ENCODE measurements at places on chromosomes 4 and X.

DNA sequence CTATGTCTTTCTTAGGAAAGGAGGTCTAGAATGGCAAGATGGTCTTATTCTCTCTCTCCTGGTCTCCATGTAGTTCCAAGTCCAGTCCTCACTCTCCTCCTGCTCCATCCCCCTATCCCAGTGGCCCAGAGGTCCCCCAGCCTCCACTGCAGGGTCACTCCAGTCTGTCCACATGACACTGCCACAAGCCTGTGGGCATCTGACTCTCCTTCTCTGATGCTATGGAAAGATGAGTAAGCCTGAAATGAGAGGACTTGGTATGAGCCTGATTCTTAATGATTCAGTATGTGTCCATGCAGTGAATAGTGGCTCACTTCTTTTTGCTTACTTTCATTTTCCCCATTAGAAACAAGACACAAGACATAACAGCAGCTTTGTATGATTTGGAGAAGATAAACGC lies 516.8 kb upstream of the ADGRL3 start:
- no peak for DNase-seq

- no peak for DNase-seq
Measured at GRCh38 chr4:707929-708630, 2.4 kb downstream of the PCGF3 start.

DNA sequence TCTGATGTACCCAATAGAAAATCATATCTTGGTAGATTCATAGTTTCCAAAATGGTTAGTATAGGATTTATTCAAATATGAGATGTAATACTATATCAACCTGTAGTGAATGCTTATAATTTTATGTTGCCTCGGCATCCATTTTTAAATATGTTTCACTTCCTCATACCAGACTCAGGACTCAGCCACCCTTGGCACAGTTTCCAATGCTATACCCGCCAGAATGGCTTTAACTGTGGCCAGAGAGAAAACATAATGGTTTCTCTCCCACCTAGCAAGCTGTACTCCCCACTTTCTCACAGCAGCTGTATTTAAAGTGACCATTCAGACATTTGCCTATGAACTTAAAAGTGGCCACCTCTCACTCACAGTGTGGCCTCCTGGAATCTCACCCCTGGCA lies 466.6 kb upstream of the PABPC4L start:
- DNase-seq, result peak; percentile 20

DNA sequence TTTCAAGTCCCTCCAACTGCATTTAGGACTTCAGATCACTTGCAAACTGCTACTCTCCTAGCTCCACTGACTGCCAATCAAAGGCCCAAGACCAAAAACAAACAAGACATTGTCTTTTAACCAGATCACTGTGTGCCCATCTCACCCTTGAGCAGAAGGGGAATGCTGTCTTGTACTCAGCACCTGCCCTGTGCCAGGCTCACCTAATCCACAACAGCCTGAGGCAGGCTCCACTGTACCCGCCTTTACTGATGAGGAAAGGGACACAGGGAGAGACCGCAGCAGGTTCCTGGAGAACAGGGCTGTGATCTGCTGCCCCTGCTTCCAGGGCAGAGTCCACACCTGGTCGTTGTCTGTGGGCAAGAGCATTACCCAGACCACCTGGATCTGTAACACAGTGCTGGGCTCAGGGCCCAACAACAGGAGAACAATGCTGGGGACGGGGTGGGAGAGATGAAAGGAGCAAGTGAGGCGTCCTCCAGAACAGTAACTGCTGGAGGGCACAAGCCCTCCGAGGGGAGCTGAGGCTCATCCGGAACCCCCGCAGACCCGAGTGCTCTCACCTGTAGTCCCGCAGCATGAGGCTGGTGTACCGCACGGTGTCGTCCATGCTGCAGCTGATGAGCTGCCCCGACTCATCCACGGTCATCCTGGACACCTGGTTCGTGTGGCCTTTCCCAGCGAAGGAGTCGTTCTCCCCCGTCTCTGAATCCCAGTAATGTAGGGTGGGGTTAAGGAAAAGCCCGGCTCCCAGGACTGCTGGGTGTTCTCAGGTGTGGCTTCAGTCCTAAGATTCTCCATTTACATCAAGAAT lies 33.9 kb downstream of the WDR1 start:
- DNase-seq, result no peak

DNA sequence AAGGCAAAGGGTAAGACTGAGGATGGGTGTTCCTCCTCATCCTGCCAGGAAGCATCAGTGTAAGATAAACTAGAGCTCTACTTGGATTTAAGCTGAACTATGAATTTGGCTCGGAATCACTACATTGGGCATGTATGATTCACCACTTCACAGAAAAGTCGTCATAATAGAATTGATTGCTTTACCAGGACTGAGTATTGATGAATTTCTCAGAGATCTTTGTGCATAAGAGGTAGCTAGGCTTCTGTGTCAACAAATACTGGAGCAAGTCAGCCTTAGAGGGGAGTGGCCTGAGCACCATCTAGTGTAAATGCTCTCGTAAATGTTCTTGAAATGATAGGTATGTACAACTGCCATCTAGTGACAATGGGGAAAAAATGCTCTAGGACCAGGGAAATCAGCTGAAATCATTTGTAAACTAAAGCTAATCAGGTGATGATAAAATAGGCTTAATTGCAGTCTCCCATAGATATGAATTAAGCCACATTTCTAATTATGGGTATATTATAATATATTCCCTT lies 309.5 kb upstream of the FMR1 start:
- DNase-seq, result peak; percentile 7

DNA sequence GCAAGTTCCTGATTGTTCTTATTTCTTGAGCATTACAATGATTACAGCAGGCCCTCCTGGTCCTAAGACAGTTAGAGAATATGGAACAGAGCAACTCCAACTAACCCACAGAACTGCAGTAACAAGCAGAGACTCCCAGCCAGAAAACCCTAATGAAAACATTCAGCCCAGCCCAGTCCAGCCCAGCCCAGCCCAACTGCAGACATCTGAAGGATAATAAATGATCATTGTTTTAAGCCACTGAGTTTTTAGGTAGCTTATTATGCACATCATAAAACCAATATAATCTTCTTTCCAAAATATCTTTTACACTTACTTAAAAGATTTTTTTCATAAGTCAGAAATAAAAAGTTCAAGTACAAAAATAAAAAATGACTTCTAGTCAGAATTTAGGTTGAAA lies 51.3 kb downstream of the SPOCK3 start:
- no peak for DNase-seq

DNA sequence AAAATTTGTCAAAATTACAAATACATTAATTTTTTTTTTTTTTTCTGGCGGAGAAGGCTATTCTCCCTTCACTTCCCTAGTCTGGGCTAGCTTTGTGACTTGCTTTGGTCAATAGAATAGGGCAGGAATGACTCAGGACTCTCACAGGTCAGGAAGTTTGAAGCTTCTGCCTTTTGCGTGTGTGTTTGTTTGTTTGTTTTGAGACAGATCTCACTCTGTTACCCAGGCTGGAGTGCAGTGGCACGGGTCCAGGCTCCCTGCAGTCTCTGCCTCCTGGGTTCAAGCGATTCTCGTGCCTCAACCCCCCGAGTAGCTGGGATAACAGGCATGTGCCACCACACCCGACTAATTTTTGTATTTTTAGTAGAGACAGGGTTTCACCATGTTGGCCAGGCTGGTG lies 55.9 kb upstream of the USP9X start:
- DNase-seq, result no peak

GRCh38 chrX:41734530-41734929 lies 10.5 kb downstream of the GPR82 start:
- peak; percentile 66 for DNase-seq

GRCh38 chr4:41212616-41213203 lies 1.6 kb downstream of the APBB2 start:
- peak; percentile 80 for DNase-seq

DNA sequence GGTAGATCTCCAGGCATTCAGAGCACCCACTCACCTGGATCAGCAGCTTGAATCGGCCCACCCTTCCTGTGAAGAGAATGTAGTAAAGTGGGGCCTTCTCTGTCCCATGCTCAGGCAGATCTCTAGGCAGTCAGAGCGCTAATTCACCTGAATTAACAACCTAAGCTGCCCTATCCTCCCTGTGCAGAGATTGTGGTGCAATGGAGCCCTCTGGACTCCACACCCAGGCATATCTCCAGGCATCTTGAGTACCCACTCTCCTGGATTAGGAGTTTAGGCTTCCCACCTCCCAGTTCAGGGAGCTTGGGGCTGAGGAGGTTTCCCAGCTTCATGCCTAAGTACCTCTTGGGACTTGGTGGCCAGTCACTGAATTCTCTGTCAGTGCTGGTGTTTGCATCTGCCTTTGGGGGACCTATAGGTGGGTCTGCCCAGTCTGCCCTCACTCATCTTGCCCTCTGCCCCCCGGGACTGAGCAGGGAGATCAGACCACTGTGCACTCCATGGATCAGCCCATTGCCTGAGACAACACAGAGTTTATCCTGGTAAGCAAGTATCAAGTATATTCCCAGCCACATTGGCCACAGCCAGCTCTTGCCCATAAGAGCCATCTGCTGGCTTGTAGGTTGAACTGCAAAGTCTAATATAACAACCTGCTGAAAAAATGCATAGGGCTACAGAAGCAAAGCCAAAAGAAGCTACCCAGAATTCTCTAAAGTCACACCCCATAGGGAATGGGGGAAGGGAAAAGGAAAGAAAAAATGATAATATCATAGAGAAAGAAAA lies 372.9 kb downstream of the KLHL13 start:
- peak; percentile 4 for DNase-seq

DNA sequence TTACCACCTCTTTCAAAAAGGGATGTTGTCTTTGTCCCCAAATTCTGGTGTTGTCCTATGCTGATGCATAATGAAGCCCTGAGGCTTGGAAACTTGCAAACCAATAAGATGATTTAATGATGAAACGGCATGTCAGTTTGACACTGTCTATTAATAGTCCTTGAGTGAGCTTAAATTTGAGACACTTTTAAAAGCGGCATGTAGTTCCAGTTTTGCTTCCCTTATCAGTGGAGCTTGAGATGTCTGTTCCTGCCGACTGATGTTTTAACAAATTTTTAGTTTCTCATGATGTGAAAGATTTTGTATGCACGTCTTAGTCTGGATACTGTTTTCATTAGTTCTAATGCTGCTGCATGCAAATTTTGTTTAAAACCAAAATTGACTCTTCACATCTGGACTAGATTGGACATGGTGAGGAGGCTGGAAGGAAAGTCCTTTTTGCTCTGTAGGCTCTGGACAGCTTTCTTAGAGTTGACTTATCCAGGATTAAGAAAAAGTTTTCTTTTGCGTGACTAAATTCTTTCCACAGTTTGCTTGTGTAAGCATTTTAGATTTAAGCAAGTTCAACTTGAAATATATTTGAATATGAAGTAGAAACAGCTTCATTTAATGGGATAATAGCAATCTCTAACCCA lies 11.7 kb downstream of the C1GALT1C1 start:
- DNase-seq, result peak; percentile 19

DNA sequence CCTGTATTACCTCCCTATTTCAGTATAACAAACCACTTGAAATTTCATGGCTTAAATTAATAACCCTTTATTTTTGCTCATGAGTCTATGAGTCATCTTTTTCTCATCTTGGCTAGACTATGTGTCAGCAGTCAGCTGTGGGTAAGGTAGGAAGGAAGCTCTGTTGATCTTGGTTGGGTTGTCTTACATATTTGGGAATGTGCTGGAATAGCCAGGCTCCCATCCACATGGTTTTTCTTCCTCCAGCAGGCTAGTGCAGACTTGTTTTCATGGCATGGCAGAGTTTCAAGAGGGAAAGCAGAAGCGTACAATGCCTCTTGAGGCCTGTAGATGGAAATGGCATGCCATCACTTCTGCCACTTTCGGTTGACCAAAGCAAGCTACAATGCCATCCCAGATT lies 89.7 kb downstream of the LINC00632 start:
- no peak for DNase-seq

DNA sequence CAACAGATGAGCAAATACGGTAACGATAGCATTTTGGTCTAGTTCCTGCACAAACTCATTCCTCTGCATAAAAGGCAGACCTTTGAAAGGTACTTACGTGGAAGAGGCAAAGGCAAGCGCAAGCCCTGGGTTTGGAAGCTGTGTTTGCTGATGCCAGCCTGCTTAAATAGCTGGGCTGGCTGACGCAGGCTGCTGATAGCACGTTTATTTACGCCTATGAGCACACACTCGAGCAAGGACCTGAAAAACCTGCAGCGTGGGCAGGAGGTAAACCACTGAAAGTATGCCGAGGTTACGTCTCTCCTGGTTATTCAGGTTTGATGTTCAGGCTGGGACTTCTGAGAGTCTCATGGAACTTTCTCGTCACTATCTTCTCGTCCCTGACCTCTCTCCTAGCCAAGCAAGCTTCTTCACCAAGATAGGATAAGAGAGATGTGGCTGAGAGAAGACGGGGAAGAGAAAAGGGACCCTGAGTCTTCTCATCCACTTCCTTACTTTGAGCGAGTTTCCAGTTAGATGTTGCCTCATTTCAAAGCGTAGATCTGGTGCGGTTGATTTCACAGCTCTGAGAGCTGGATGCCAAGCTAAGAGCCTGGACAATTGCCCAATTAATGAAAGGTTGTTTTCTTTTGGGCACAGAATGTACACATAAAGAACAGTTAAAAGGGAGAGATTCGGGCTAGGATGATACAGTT lies at the start of gene HOPX:
TSS of gene HOPX (minus strand) at position 139 of the 695 bp plus-strand sequence. CDS start 23,480 bp downstream, outside the sequence.
- DNase-seq, result no peak

DNA sequence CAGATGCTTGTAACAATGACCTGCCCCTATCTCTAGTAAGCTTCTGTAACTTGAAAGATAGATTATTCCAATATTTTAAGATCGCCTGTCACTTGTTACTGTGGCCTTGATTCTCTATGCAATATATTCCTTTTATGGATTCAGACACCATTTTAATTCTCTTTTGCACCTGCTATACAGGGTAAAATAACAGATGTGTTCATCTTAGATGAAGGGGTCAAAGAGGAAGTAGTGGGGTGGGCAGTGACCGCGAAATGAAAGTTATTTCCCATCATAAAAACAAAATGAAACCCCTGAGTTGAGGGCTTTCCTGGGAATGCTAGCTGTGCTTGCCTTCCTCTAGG lies 175.9 kb downstream of the TSPAN5 start:
- DNase-seq, result no peak

GRCh38 chr4:55308071-55308470 lies 38.0 kb upstream of the SRD5A3 start:
- DNase-seq, result no peak

GRCh38 chr4:99275050-99275449 lies 15.7 kb downstream of the ADH1A start:
- DNase-seq, result no peak

GRCh38 chr4:3308691-3309090 lies 15.9 kb downstream of the RGS12 start:
- DNase-seq, result no peak

DNA sequence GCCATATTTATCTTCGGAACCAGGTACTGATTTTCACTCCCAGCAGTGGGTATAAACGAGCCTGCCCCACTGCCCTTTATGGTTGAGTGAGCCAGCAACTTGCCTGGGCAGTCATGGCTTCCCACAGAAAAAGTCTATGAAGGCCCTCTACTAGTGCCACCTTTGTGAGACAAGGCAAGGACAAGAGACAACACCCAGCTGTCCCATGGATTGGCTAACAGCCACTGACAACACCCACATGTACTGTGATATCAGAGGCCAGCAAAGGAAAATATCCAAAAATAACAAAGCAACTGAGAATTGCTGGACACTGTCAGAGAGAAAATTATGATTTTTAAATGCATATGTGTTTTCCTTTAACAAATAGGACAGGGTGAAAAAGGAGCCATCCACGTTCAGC lies 248.4 kb upstream of the TTC29 start:
- no peak for DNase-seq

- no peak for DNase-seq
Measured at GRCh38 chrX:46254641-46255040, 290.6 kb downstream of the ZNF674 start.

Measured in NAMALWA (cell line).